ENCODE measurements at places on chromosomes 6 and 20.

DNA sequence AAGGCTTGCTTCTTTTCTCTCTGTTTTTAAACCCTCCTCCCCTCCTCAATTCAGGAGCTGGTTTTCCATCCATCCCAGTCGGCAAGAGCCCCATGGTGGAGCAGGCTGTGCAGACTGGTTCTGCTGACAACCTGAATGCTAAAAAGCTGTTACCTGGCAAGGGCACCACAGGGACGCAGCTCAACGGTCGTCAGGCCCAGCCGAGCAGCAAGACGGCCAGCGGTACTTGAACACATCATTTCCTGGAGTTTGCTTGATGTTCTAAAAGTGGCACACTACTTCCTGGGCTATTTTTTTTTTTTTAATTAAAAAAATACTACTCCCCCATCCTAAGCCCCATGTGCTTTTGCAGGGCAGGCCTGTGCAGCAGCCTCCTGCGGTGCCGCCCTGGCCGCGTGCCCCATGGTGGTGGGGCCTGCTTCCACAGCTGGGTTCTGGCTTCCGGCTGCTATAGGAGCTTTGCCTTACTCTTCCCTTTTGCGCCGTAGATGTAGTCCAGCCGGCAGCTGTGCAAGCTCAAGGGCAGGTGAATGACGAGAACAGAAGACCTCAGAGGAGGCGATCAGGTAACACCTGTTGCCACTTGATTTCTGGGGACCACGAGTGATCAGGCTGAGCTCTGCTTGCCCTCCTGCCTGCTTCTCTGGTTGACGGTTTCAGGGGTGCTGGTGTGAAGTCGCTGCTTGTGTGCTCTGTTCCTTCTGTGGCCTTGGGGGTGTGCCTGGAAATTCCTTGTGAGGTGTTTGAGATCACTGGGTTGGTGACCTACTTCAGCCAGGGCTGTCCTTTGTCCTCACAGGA, 7.7 kb downstream of the LSM14B start:
- no peak for DNase-seq

DNA sequence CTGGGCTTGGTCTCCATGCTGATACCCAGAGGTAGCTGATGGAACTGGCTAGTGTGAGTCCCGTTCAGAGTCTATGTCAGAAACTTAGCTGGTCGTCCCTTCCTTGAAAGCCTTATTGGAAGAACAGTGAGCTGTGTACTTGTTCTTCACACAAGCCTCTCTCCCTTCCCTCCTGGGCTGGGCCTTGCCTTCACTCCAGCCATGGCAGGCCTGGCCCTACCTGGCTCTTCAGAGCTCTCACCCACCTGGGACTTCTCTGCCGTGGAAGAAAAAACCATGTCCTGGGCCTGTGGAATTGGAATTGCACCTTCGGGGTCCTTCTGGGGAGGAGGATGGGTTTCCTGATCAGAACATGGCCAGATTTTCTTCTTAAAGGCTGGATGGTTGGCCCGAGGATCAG, 20.3 kb upstream of the ZNF831 start:
- DNase-seq: no peak

DNA sequence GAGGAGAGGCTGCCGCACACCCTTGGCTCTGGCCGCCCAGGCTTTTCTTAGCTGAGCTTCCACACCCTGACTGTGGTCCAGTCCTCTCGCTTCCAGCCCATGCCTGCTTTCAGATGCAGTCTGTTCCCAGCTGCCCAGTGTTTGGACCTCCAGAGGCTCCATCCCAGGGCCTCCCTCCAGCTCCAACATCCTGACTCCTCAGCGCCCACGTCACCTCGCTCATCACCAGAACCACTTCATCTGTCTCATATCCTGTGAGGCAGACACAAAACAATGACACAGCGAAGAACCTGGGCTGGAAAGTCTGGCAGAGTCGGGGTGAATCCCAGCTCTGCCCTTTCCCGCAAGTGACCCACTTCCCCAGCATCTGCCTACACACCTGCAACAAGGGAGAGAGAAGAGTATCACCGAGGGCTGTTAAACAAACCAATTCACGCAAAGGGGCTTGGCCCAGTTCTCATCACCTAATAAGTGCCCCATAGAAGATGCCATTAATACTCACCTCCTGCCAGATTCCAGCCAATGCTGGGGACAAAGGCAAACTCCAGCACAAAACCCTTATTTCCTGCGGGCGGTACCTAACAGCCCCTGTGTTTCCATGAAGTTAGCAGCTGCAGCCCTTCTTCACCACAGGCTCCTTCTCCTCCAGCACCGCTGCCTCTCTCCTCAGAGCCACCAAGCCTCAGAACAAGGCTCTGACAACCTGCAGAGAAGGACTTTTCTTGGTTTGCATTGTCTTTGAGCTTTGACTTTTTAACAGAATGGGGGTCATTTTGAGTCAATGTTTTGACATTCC, 133.4 kb upstream of the CDH4 start:
- no peak for DNase-seq

DNA sequence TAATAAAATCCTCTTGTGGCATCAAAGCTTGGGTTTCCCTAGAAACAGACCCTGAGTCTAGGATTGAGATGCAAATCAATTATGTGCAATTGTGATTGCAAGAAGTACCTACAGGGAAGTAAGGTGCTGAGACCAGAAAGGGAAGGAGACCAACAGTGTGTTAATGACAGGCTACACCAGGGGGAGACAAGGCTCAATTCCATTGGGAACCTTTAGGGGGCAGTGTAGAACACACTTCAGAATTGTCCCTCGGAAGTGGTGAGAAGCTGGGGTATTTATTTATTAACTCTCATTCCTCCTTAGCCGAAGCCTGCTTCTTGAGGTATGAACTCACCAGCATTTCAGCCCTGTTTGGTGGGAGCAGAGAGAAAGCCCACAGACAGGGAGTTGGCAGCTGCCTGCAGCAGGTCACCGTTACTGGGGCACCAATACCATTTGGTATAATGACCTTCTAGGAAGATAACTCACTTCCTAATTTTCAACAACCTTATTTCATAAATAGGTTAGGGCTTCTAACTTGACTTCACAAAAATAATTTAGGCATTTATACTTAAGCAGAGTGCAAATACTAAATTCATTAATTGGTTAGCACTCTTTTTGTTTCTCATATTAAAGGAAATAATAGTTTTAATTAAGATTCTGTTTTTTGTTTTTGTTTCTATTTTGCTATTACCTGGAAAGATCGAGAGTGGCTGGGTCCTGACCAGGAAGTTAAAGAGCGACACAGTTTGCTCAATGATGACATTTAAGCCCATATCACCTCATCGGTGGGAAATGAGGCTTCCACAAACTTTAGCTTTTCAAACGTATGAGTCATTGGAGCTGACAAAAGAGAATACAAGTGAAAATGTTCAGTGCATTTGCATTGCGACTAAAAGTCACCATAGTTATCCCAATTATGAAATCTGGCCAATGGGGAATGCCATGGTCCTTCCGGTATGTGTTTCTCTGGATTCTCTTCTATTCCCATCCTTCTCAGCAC, 94.8 kb downstream of the BTBD3 start:
- DNase-seq: no peak

DNA sequence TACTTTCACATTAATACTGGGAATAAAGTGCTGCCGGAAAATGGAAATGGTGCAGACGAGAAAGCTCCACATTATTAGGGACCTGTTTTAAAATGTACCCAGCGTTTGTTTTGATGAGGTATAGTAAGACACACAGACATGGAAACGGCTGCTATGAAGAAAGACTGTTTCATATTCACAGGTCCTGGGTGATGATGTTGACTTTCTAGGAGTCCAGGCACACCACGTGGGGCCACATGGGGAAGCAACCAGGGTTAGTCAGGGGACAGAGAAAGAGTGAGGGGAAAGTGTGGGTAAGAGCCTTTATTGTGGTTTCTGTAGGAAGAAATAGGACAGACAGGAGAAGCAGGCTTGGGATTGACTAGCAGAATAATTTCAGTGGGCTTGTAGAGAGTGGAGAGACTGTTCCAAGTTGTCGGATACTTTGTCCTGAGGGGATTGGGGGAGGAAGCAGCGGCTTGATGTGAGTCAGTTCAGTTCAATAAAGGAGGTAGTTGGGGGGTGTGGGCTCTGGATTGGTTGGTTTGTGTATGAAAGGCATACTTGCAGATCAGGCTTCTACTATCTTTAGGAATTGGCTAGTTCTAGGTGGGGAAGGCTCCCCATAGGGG, 112.0 kb upstream of the MCHR2 start:
- DNase-seq: no peak

- no peak for DNase-seq
Observed at GRCh38 chr6:139337001-139337400, 37.4 kb downstream of the CITED2 start.

Measured in CD8-positive, alpha-beta memory T cell (primary cell).